Activated CD4-positive, alpha-beta memory T cell treated with anti-CD3 and anti-CD28 coated beads, Interleukin-2, amount 10 ng/mL, durations not matched to agents 7 days and 5 days (primary cell): ENCODE measurements at places on chromosomes 16 and 17.

DNA sequence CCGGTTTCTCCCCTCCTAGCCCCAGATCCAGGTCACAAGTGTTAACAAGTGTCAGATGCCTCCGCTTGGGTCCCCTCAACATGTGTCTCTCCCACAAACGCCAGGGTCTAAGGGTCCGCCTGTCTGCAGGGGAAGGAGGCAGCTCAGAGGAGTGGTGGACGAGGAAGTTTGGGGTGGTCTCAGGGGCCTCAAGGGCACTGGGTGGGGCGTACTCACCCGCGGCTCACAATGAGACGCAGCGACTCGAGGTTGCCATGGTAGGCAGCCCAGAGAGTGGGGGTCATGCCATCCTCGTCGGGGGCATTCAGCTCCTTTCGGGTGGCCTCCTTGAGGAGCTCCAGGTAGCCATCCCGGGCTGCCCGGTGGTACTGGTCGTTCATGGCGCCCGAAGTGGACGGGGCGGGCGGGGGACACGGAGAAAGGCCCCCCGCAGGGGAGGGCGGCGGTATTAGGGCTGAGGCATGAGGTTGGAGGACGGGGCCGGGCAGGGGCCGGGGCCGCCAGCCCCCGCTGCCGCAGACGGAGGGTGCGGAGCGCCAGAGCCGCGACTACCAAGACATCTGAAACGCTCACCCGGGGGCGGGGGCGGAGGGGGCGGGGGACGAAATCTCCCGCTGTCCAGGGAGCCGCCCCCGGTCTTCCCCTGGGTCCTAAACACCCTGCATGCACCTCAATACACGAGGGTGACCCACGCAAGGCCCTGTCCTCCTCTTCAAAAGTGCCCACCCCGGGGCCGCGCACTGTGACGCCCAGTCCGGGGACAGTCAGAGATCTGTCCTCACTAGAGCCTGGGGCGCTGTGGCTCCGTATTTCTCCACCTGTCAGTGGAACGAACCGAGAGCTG, at the start of gene USH1G:
TSS of gene USH1G (minus strand) at position 562 of the 844 bp plus-strand sequence. CDS start at position 380, 182 bp downstream.
- peak; percentile 20 for DNase-seq
- peaks cover 53% of the 10 kb centered on the region for H3K27me3 ChIP-seq
- H3K36me3 ChIP-seq = no peaks in the 10 kb centered on the region
- H3K27ac ChIP-seq = no peak within 1 kb of the TSS

- no peak overlapping the region for H3K27ac ChIP-seq
- DNase-seq = no peak
- no peaks in the 10 kb centered on the region for H3K27me3 ChIP-seq
- no peak overlapping the region for H3K4me3 ChIP-seq
- no peaks in the 10 kb centered on the region for H3K36me3 ChIP-seq
- peaks cover 21% of the 10 kb centered on the region for H3K4me1 ChIP-seq
Observed at GRCh38 chr17:78324391-78325075, 35.3 kb downstream of the SOCS3 start.

- H3K27ac ChIP-seq = no peak overlapping the region
- H3K4me1 ChIP-seq = no peaks in the 10 kb centered on the region
- H3K4me3 ChIP-seq = no peak overlapping the region
- no peaks in the 10 kb centered on the region for H3K27me3 ChIP-seq
Observed at GRCh38 chr16:78483124-78483992, 383.9 kb downstream of the WWOX start.

DNA sequence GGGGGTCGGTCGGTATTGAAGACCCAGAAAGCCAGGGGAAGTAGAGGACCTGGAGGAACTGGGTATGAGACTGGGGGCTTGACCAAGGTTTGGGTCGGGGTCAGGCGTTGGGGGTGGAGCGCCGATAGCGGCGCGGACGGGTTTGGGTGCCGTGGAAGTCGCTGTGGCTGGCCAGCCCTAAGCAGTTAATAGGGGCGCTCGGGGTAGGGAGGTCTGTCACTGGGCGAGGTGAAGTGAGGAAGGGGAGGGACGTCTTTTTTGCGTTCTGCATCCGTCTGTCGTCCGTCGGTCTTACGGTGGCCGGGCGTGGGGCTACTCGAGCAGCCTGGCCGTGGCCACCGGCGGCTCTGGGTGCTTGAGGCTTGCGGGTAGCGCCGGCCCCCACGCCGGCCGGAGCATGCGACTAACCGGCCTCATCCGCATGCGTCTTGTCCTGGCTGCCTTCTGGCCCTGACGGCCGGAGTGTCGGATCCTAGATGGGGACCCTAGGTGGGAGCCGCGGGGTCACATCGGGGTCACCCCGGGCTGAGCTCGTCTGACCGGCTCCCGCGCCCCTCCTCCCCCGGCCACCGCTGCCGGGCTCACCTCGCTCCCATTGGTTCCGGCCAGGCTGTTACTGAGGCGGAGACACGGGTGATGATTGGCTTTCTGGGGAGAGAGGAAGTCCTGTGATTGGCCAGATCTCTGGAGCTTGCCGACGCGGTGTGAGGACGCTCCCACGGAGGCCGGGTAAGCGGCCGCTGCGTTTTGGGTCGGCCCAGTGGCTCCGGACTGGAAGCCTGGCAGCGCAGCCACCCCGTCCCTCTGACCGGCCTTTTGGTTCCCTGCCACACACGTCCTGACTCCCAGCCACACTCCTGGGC, 10.3 kb upstream of the TMEM88 start:
- H3K27ac ChIP-seq = peak overlapping the region; percentile 97
- H3K4me1 ChIP-seq = peaks cover 35% of the 10 kb centered on the region
- H3K4me3 ChIP-seq = peak overlapping the region; percentile 97
- no peaks in the 10 kb centered on the region for H3K27me3 ChIP-seq
- peaks cover 15% of the 10 kb centered on the region for H3K36me3 ChIP-seq

DNA sequence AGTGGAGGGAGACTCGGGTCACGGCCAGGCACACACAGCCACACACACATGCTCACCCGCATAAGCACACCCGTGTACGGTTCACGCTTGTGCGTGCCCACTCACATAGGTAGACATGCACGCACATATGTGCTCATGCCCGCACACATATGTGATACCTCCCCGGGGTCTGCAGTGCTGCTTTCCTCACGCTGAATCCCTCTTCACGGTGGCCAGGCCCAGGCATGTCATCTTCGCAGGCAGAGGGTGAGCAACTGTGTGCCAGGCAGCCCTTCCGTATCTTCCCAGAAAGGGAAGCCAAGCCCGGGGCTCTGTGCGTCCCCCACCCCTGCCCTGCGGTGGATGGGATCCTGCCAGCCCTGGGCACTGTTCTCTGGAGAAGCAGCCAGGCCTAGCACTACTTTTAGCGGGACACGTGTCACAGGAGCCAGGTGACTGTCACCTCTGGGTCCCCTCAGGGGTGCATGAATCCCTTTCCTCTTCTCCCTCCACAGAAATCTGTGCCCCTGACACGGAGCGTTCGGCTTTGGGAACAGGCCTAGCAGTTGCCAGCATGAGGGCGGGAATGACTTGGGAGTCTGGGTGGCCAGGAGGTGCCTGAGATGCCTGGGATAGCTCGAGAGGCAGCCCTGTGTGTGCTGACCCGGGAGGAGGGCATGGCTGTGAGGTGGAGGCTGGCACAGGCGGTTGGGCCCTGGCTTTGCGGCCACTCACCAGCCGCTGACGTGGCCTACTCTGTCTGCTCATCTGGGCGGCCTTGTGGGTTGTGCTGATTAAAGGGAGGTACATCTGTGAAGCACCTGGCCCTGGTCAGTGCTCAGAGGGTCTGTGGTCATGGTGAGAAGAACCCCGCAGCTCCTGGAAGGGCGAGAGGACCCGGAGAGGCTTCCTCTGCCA, 47.5 kb downstream of the BAIAP2 start:
- no peak overlapping the region for H3K4me3 ChIP-seq
- no peaks in the 10 kb centered on the region for H3K27me3 ChIP-seq
- DNase-seq = no peak
- no peaks in the 10 kb centered on the region for H3K36me3 ChIP-seq
- H3K4me1 ChIP-seq = peaks cover 6% of the 10 kb centered on the region
- no peak overlapping the region for H3K27ac ChIP-seq

GRCh38 chr17:36937001-36937958, at the start of gene LHX1:
LHX1 (plus strand) TSS chr17:36937475; CDS start chr17:36938198, 723 bp downstream.
- peak within 1 kb of the TSS; percentile 61 for H3K27ac ChIP-seq
- peaks cover 20% of the 10 kb centered on the region for H3K36me3 ChIP-seq
- peaks cover 63% of the 10 kb centered on the region for H3K4me1 ChIP-seq
- peak within 1 kb of the TSS; percentile 53 for H3K4me3 ChIP-seq

- H3K4me3 ChIP-seq = no peak overlapping the region
- H3K27me3 ChIP-seq = no peaks in the 10 kb centered on the region
- H3K36me3 ChIP-seq = no peaks in the 10 kb centered on the region
- H3K27ac ChIP-seq = no peak overlapping the region
- peak; percentile 68 for DNase-seq
- H3K4me1 ChIP-seq = no peaks in the 10 kb centered on the region
Observed at GRCh38 chr17:31068291-31068690, 26.5 kb upstream of the NF1 start.

DNA sequence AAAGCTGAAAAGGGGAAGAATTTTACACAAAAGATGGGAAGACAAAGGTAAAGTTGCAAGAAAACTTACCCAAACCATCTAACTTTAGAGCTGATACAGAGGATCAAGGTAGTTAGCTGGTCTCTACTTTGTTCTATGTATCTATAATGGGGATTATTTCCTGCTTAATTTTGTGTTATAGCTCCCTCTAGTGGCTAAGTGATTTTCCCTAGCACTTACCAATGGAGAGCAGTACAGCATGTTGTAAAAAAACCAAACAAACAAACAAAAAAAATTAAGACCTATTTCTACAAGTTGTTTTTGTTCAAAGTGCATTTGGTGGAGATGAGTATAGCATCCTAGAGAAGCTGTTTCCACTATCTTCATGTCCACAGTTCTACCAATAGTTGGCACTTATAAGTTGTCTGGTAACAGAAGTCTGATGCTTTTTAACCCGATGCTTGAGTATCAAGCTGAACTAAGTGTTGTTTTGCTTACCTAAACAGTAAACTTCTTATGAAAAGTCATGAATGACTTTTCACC, 7.5 kb downstream of the SRSF1 start:
- H3K27me3 ChIP-seq = no peaks in the 10 kb centered on the region
- DNase-seq = no peak
- H3K4me1 ChIP-seq = peaks cover 74% of the 10 kb centered on the region
